Activated CD4-positive, alpha-beta T cell treated with anti-CD3 and anti-CD28 coated beads, Interleukin-2, amount 50 U/mL, for 4 hours (primary cell): ENCODE measurements at places on chromosomes 16 and 17.

DNA sequence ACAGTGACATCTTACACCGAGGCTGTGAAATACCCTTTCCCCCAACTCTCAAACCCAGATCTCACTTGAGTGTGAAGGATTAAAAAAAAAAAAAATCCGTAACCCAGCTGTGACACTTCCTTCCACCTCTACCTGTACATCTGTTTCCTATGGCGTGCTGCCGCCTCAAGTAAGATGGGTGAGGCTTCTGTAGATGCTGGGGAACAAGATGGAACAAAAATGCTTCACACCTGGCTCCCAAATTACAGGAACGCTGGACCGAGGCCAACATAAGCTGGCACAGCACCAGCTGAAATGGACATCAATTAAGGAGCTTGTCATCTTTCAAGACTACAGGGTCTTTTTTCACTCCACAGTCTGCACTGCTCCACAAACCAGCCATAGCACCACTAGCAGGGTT lies 95.9 kb downstream of the HIC1 start:
- no peak for DNase-seq

GRCh38 chr16:52964290-52964689 lies 88.4 kb downstream of the CHD9NB start:
- DNase-seq = no peak

- DNase-seq = no peak
Measured at GRCh38 chr17:71413935-71414334, 706.9 kb upstream of the SOX9 start.

GRCh38 chr16:1933097-1933661 lies 9.8 kb downstream of the MSRB1 start:
- no peak for DNase-seq

DNA sequence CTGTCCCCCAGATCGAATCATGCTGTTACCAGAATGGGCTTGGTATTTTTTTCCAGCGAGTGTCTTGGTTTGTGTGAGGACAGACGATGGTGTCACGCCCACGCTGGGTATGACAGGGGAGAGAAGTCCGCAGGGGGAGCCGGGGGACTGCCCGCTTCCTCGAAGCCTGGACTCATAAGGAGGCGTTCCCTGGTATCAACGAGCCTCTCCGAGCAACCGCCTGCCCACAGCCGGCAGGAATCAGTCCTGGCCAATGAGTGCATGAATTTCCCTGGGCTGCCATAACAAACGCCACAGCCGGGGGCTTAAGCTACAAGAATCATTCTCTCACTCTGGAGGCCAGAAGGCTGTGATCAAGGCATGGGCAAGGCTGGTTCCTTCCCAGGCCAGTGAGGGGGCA lies 26.1 kb upstream of the JPH3 start:
- DNase-seq = no peak

GRCh38 chr17:75707079-75707571 lies 14.1 kb upstream of the ITGB4 start:
- no peak for DNase-seq

GRCh38 chr17:82468692-82469091 lies 10.2 kb downstream of the NARF start:
- no peak for DNase-seq

DNA sequence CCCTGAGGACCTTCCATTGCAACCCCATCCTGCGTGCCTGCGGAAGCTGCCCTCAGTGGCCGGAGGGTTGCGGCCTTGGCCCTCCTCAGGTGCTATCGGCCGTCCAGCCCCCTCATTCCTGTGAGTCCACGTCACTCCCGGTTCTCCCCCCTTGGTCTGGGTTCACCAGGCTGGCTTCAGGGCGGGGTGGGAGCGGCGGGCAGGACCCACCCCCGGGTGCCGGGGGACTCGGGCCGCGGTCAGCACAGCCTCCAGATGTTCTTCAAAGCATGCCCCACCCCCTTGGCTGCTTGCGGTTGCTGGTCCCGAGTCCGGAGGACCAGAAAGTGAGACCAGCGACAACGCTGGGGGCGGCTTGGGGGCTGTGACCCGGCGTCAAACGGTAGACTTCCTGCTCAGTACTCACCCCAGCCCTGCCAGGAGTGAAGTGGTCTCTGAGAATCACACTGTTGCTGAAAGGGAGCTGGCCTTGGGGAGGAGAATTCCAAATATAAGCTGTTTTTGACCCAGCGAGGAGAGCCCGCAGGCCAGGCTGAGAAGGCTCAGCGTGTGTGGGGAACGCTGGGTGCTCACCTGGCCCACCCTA lies 4.5 kb downstream of the ZNF469 start:
- no peak for DNase-seq

DNA sequence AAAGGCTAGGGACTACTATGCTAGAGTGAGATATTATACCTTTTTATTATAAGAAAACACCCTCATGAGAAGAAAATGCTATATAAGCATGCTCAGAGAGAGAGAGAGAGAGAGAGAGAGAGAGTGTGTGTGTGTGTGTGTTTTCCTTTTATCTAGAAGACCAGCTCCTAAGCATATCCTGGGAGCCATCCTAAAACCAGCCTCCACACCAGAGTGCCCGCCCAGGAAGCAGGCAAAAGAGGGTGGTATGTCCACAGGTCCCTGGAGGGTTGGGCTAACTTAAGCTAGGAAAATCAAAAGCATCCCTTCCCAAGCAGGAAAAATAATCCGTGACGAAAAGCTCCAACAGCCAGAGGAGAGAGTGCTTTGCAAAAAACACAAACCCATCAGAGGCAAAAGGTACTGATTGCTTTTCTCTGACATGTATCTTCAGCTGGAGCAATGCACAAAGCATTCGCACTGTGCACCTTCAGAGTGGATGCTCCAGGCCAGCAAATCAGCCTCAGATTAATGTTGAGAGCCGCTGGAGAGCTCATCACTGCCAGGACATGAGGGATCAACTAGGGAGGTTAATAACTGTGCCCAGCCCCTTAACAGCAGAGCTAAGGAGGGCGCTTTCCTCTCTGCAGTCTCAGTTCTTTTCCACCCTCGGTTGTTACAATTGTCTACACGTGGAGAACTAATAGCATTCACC lies 125.1 kb downstream of the SLC39A11 start:
- DNase-seq = no peak
